ENCODE measurements at places on chromosomes 7 and 10.

- DNase-seq: no peak
Observed at GRCh38 chr10:88592906-88593305, 6.3 kb downstream of the LIPJ start.

GRCh38 chr7:37081436-37081835, 357.1 kb upstream of the AOAH start:
- DNase-seq: no peak

GRCh38 chr10:113493882-113494301, 59.0 kb upstream of the HABP2 start:
- no peak for DNase-seq

DNA sequence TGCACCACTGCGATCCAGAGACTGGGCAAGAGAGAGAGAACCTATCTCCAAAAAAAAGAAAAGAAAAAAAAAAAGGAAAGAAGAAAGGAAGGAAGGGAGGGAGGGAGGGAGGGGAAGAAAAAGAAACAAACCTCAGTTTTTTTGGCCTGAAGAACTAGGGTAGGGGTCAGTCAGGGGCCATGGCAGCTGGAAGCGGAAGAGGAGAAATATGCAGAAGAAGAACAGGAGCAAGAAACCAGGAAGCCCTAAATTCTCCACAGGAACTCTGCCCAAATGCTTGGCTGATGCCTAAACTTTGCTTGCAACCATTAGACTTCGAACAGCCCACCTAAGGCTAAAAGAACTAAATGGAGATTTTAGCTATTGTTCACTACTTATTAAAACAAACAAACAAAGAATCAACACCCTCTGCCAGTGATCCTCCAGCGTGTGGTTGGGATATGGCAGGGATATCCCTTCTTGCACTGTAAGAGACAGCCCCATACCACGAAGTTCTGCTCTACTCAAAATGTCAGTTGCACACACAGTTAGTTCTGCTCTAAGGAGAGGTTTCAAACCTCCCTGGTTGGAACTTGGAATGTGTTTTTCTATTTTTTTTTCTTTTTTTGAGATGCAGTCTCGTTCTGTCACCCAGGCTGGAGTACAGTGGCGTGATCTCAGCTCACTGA, 139.5 kb downstream of the FAM107B start:
- no peak for DNase-seq

DNA sequence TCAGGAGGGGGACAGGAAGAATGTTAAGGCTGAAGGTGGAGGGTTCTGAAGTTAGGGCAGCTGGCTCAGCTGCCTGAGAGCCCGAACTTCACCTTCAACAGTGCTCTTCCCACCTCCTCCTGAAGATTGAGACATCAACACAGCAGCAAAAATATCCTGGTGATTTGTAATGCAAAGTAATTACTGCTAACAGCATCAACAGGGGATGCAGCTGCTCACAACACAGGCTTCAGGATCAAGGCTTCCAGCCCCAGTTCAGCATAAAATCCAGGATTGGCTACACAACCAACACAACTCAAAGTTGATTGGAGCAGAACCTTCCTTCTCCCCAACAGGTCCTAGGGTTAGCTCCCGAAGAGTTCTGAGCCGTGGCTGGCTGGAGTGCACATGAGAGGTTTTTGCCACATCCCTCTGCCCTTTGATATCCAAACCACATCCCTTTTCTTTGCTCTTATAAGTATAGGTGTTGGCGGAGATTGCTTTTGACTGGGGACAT, 242.4 kb downstream of the KIAA1217 start:
- no peak for DNase-seq

DNA sequence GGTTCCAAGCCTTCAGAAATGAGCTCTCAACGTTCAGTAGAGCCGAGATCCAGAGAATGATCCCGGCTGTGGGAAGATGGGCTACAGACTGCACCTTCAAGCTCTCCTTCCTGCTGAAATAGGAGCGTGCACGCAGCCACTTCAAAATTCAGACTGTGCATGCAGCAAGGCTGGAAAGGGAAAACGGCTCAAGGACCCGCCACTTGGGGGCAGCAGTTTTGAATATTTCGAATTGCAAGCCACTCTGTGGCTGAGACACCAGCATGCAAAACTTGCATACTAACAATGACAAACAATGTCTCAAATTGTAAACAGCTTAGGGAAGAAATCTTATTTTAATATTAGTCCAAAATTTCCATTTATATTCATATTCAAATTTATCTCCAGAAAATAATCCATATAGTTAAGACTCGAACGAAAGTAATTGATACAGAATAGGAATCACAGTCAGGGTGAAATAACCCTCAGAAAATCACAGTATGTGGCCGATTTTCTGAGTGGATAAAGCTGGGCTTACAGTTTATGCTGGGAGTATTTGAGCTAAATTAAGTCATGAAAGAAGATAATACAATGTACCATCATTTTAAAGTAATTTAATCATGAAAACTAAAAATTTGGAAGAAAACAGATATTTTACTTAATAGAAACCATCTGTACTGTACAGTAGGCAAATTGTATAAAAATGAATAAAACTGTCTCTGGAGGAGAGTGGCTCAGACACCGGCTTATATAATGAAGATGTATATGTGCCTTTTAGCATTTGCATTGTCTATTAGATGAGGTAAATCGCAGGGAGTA, 137.9 kb upstream of the MKI67 start:
- DNase-seq: no peak

DNA sequence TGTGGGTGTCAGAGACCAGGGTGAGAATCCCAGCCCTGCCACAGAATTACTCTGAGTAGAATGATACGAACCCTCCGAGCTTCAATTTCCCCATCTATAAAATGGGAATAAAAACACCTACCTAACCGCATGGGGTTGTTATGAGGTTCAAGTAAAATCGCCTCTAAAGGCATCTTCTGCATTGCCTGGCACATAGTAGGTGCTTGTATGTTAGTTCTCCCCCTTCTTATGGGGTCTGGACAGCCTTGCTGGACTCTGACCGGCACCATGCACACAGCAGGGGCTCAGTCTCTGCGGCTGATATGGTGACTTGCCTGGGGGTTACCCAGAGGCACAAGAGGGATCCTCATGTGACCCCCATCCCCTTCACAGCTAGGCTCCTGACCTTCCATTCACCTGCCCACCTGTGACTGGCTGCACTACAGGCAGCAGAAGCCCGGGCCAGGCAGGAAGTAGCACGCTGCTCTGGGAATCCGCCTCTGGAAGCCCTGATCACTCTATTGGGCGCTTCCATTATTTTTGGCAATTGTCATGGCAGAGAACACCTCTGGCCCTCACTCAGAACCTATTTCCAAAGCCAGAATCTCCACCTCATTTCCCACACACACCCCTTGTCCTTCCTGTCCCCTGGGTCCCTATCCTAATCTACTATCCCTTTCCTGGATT, 6.0 kb downstream of the SH3PXD2A start:
- no peak for DNase-seq

GRCh38 chr7:114414156-114415063, at the start of gene FOXP2:
TSS of gene FOXP2 (plus strand) at chr7:114414815. CDS start at chr7:114426512, 11,697 bp downstream.
- DNase-seq: no peak

DNA sequence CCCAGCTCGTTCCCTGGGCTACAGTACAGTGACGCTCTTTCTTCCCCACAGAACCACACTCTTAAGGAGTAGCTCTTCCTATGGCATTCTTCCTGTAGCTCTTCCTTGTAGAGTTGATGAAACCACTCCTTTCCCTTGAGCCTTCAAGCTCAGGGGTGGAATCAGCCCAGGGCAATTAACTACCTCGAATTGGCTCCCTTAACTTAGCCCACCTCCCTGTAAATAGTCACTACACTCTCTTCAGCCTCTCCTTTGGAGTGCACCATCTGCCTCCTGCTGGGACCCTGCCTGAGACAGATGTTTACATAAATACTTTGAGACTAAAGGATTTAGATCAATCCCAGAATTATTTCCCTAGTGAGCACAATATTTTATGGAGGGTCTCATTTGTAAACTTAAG, 537.8 kb upstream of the AUTS2 start:
- DNase-seq: no peak

DNA sequence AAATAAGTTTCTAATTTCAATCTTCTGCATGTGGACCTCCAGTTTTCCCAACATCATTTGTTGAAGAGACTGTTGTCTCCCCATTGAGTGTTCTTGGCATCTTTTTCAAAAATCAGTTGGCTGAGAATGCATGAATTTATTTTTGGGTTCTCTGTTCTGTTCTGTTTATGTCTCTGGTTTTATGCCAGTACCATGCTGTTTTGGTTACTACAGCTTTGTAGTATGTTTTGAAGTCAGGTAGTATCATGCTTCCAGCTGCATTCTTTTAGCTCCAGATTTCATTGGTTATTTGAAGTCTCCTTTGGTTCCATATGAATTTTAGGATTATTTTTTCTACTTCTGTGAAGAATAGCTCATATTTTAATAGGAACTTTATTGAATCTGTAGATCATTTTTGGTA, 21.2 kb upstream of the SFTPD start:
- no peak for DNase-seq

DNA sequence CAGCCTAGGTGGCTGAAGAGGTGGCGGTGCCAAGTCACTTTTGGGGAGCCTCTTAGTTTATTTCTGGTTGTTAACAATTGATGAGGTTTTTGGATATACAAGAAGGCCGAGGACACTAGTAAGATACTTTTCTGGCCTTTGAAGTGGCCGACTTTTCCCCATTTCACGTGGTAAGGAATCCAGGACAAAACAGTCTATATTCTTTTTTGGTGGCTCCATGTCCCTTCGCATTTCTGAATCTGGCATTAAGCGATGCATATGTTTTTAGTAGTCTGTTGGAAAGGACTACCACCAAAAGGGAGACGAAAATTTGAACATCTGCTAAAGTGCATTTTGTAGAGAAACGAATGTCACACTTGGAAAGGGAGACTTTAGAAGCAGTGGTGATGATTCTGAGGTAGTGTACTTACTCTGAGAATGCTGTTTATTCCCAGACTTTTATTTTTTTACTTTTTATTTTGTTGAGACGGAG, 1.5 kb downstream of the MLLT10 start:
- DNase-seq: no peak

GRCh38 chr10:87505366-87506111, 846 bp downstream of the MINPP1 start:
- DNase-seq: peak; percentile 34

GRCh38 chr7:18144166-18144565, 116.5 kb upstream of the PRPS1L1 start:
- no peak for DNase-seq

DNA sequence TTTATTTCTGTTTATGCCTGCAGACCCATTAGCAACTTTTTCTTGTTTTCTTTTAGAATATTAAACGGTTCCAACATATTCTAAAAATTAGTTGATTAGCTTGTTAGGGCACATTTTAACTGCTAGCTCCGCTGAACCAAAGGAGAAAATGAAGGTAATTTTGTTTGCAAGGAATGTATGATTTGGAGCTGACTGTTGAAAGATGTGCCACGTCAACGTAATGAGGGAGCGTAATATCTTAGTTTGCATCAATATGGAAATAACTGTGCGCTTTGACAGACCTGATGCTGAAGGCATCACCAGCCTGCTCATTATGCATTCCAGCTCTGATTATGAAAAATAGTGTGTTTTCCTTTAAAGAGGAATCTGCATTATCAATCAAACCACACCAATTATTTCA, 102.0 kb upstream of the CTBP2 start:
- no peak for DNase-seq

- no peak for DNase-seq
Observed at GRCh38 chr10:94131885-94132284, 138.2 kb downstream of the PLCE1 start.

DNA sequence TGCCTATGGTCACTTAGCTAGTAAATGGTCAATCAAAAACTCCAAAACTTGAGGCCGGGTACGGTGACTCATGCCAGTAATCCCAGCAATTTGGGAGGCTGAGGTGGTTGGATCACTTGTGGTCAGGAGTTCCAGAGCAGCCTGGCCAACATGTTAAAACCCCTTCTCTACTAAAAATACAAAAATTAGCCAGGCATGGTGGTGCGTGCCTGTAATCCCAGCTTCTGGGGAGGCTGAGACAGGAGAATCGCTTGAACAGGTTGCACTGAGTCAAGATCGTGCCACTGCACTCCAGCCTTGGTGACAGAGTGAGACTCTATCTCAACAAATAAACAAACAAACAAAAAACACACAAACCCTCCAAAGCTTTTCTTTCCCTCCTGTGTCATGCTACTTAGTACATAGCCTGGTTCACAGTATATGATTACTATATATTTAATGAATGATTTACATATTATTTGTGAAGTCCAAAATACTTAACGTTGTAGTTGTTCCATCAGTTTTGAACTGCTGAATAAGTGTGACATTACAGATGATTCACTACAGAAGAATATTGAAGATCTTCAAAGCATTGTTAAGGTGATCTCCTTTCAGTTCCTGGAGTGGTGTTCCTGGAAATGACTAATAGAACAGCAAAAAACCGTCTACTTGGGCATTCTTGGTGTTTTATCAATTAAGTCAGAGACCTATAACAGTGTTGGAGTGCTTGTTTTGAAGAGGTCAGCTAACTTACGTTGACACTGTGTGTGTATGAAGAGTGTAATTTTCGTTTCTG, 72.9 kb downstream of the ADK start:
- no peak for DNase-seq

DNA sequence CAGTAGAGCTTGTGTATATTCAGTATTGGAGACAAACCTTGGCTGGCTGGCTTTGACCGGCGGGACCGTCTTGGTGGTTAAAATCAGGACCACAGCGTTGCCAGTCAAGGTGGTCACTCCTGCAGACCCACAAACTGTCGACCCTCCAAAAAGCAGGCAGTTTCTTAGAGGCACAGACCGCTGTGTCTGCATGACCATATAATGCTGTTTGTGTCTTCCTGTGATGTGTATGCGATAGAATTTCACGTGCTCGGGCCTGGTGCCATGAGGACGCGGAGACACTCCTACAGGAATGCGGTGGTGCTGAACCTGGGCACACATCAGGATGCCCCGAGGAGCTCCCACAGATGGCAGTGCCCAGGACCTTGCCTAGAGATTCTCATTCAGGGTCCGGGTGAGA, 34.8 kb downstream of the BNIP3 start:
- no peak for DNase-seq

DNA sequence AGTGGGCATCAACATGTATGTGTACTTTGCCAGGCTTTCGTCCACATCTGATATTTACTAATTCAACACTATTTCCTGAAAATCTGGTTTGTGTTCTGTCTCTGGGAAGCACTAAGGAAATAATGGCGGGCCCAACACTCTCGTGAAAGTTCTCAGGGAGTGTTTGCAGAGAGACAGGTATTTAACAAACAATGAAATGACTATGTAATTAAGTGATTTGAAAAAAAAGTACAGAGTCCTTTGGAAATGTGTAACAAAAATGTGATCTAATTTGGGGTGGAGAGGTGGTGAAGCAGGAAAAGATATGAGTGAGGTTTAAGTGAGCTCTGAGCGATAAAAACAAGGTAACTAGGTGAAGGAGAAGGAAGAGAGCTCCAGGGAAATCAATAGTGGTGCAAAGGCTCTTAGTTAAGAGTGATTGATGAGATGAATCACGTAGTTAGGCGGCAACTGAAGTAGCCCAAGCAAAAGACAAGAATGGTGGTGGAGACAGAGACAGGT, 95.3 kb upstream of the DNAJB12 start:
- no peak for DNase-seq

- DNase-seq: no peak
Observed at GRCh38 chr7:157488281-157488680, 151.5 kb downstream of the DNAJB6 start.

DNA sequence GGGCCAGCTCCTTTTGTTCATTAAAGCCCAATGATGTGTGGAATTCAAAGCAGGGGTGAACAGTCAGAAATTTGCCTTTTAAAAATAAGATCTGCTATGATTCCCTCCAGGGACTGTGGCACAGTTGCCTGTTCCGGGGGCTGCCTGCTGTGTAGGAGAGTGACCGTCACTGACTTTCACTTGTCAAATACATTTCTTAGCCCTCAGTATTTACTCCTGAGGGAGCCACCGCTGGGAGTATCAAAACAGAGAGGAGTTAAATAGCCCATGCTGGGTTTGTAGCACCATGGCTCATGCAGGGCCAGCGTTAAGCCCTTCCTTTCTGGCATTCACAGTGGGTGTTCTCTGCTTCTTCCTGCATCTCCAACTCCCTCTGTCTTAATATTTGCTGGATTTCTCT, 897.8 kb downstream of the SORCS3 start:
- no peak for DNase-seq
